ENCODE measurements at places on chromosomes 4 and X.

DNA sequence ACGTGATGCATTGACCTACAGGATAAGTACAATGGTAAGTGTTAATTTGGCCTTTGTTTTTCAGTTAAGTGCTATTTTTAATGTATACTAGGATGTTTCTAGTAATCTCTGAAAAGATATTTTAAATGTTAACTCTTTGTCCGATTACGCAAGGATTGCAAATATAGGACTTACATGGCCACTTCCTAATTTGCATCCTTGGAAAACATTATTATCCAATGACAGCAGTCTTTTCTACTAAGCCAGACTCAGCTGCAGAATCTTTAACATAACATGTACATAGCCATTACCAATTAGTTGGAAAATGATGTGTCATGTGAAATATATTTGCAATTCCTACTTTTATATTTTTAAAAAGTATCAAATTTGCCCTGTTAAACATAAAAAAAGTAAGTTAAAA is 124.7 kb downstream of the MID1 start:
- no peak for DNase-seq
- H3K27me3 ChIP-seq: no peaks in the 10 kb centered on the region
- H3K4me1 ChIP-seq: no peaks in the 10 kb centered on the region
- no peaks in the 10 kb centered on the region for H3K36me3 ChIP-seq
- H3K4me3 ChIP-seq: no peak overlapping the region

- H3K4me1 ChIP-seq: no peaks in the 10 kb centered on the region
- H3K4me3 ChIP-seq: no peak overlapping the region
- no peaks in the 10 kb centered on the region for H3K36me3 ChIP-seq
- no peaks in the 10 kb centered on the region for H3K27me3 ChIP-seq
- no peak overlapping the region for H3K27ac ChIP-seq
These were observed 1382.2 kb downstream of the PCDH18 start for GRCh38 chr4:136150046-136150445.

DNA sequence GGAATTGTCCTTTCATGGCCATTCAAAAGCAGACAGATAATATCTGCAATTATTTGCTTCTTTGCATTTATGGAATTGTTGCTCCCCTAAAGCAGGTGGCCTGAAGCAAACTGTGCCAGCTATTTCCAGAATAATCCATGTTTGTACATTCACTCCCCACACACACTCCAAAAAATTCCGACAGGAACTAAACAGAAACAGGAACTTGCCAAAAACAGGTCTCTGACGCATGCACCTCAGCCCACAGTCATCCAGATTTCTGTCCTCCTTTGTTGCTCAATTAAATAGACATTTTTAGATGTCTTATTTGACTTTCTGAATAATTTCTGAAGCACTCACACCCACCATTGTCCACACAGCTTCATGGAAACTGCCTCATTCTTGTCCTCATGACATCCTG is 71.5 kb upstream of the EDNRA start:
- no peaks in the 10 kb centered on the region for H3K36me3 ChIP-seq
- no peaks in the 10 kb centered on the region for H3K4me1 ChIP-seq
- H3K27me3 ChIP-seq: no peaks in the 10 kb centered on the region
- no peak overlapping the region for H3K27ac ChIP-seq
- no peak for DNase-seq

DNA sequence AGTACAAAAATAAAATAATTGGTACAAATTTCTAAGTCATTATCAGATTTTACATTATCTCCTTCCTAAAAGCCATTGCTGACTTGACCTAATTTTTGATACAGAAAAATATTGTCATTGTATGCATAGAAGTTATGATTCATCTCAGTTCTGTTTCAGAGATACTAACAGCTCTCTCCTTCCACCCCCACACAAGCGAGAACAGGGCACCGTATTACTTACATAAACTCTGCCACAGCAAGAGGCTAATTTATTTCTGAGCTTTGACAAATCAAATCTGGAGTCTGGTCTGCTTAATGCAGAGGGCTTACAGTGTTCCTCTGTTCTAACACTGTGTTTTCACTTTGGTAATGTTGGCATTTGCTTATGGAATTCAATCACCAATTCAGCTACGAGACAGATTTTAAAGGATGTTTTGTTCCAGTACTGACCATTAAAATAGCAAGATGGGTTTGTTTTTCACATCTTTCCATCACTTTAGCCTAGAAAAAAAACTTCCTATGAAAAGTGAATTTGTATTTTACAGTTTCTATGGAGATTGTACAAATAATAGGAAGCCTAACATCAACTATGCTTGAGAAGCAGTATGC is 181.8 kb downstream of the USP46 start:
- no peaks in the 10 kb centered on the region for H3K36me3 ChIP-seq
- DNase-seq: no peak
- H3K27me3 ChIP-seq: no peaks in the 10 kb centered on the region
- no peak overlapping the region for H3K4me3 ChIP-seq

GRCh38 chrX:17052793-17053192 is 106.3 kb downstream of the REPS2 start:
- no peak overlapping the region for H3K4me3 ChIP-seq
- H3K27me3 ChIP-seq: no peaks in the 10 kb centered on the region
- H3K27ac ChIP-seq: no peak overlapping the region

- H3K4me3 ChIP-seq: no peak overlapping the region
- H3K4me1 ChIP-seq: no peaks in the 10 kb centered on the region
- H3K27me3 ChIP-seq: peaks cover 62% of the 10 kb centered on the region
- H3K36me3 ChIP-seq: no peaks in the 10 kb centered on the region
These were observed 1.4 kb upstream of the C4orf50 start for GRCh38 chr4:6019316-6020263.

GRCh38 chr4:117334451-117335188 is 249.2 kb upstream of the TRAM1L1 start:
- no peaks in the 10 kb centered on the region for H3K4me1 ChIP-seq
- H3K4me3 ChIP-seq: no peak overlapping the region
- no peak for DNase-seq
- H3K27me3 ChIP-seq: no peaks in the 10 kb centered on the region

DNA sequence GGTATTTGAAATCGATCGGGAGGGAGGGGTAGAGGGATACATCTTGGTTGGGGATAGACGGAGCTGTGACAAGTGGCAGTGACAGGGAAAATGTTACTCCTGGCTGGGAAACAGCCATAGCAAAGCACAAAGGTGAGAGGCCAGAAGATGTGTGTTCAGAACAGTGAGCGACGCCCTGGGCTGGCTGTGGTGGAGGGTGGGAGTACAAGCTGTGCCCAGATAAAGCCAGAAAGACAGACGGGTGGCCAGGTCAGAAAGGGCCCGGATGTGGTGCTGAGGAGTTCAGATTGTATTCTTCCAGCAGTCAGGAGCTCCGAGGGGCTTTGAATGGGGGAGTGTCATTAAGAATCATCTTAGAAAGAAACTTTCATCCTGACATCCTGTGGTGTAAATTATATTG is 27.9 kb downstream of the CCDC149 start:
- H3K36me3 ChIP-seq: peaks cover 6% of the 10 kb centered on the region
- H3K4me3 ChIP-seq: no peak overlapping the region
- no peaks in the 10 kb centered on the region for H3K4me1 ChIP-seq
- no peak for DNase-seq
- H3K27me3 ChIP-seq: no peaks in the 10 kb centered on the region

GRCh38 chr4:67713529-67714247 is 12.7 kb upstream of the UBA6 start:
- H3K27me3 ChIP-seq: no peaks in the 10 kb centered on the region
- DNase-seq: no peak
- H3K36me3 ChIP-seq: no peaks in the 10 kb centered on the region
- H3K4me1 ChIP-seq: peaks cover 19% of the 10 kb centered on the region

DNA sequence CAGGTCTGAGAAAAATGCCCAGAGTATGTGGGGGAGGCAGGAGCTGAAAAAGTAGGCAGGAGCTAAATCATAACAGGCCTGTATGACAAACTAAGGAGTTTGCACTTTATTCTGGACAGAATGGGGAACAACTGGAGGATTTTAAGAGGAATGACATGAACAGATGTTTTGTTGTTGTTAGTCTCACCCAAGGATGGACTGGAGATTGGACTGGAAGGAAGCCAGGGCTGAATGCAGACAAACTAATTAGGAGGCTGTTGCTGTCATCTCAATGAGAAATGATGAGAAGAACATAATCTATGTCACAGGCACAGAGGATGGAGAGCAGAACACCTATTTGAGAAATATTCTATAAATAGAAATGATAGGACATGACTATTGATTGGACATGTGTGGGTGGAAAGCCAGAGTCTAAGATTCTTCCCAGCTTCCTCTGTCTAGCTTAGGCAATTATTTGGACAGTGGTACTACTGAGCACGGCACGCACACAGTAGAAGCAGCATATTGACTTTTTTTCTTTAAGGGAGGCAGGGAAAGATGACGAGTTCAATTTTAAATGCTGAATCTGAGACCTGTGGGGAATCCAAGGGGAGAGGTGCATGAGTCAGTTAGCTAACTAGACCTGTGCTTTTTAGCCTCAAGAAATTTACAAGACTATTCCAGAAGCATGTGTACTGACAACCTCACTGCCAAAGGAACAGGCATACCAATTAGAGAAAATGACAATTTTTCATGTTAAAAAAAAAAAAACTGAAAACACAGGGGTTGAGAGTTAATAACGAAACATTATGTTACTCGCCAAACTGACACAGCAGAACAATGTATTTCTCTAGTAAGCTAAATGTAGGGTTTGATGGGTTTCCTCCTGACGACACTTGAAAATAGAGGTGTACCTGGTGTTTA is 963 bp upstream of the USO1 start:
- no peak for DNase-seq
- H3K27me3 ChIP-seq: no peaks in the 10 kb centered on the region
- peak overlapping the region; percentile 93 for H3K4me3 ChIP-seq
- peaks cover 47% of the 10 kb centered on the region for H3K4me1 ChIP-seq

- H3K27ac ChIP-seq: no peak overlapping the region
- H3K4me3 ChIP-seq: no peak overlapping the region
- no peaks in the 10 kb centered on the region for H3K4me1 ChIP-seq
- no peak for DNase-seq
These were observed 182.5 kb upstream of the INTU start for GRCh38 chr4:127450276-127450675.

DNA sequence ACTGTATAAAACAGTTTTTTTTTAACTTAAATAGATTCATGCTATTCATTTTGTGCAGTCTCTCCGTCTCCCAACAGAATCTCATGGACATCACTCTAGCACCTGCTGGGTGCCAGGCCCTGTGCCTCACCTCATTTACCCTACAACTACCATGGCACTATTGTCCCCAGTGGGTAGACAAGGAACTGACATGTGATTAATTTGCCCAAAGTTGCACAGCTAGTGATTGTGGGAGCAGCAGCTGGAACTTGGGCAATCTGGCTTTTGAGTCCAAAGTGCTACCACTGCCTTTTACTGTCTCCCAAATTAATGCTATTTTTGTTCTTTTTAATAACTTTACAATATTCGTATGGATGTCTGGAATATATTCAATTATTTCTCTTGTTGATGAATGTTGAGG is 11.2 kb upstream of the PGRMC2 start:
- H3K27ac ChIP-seq: no peak overlapping the region
- no peaks in the 10 kb centered on the region for H3K36me3 ChIP-seq
- no peak overlapping the region for H3K4me3 ChIP-seq
- DNase-seq: no peak

- no peak overlapping the region for H3K4me3 ChIP-seq
- no peaks in the 10 kb centered on the region for H3K36me3 ChIP-seq
- DNase-seq: no peak
- no peaks in the 10 kb centered on the region for H3K27me3 ChIP-seq
- H3K27ac ChIP-seq: no peak overlapping the region
These were observed 991.4 kb downstream of the ARAP2 start for GRCh38 chr4:35252866-35253265.

DNA sequence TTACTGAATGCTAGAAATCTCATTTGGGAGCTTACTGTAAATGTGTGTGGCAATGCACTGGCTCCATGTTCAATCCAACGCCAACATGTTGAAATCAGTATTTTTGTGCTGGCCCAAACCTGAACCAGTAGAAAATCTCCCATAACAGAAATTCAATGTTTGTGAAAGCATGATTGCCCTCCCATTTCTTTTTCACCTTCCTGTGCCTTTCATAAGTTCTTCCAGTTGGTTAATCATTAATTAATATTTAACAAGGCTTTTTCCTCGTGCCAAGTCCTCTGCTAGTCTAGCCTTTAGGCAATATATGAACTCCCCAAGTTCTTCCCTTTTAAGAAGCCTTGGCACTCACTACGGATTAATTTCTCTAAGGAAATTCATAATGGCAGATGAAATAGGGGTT is 1.3 kb upstream of the PLS3 start:
- no peak for DNase-seq
- H3K27me3 ChIP-seq: no peaks in the 10 kb centered on the region
- no peak overlapping the region for H3K4me3 ChIP-seq
- no peaks in the 10 kb centered on the region for H3K36me3 ChIP-seq
- H3K27ac ChIP-seq: no peak overlapping the region
- H3K4me1 ChIP-seq: peaks cover 27% of the 10 kb centered on the region

DNA sequence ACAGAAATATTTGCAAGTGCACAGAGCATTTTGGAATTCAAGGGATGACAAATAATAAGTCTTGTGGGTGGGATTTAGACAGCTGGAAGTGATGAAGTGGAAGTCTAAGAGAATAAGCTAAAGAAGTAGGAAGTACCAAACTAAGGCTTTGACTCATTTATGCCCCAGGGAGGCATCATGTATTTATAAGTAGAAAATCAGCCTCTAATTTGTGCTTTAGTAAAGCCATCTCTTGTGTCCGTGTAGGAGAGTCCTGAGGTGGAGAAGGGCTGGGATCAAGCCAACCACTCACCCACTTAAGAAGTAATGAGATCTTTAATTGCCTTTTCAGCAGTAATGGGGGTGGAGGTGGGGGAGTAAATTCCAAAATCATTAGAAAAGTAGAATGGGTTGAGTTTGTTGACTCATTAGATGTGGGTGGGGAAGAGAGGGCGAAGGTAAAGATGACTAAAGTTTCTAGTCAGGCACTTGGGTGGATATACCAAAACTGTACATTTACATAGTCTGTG is 356.7 kb downstream of the STIM2 start:
- H3K4me3 ChIP-seq: no peak overlapping the region
- H3K27me3 ChIP-seq: no peaks in the 10 kb centered on the region
- no peak for DNase-seq
- no peak overlapping the region for H3K27ac ChIP-seq

DNA sequence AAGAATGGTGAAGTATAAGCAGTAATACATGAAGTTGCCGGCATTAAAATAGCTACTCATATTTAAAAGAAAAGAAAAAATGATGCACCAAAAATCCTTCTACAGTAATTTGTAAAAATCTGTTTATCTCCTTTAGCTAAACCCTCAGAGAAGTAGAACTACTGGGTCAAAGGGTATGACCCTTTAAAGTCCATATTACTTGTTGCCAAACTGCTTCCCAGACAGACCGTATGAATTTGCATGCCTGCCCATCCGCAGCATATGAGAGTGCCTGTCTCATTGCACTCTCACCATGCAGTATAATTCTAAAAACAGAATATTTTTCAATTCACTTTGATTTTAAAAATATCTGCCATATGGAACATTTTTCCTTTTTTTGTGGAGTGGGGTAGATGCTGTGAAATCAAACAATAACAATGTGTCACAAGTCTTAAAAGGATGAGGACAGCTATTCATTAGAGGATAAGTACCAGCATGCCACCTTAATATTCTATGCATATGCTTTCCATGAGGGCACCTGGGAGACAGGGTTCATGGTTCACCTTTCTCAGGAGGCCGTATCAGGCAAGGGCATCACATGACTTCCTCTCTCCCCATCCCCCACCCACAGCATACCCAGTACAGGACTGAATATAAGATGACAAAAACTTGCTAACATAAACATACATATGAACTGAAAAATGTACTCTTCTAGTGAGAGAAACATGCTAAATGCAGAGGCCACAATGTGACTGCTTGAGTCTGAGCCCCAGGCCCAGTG is 17.8 kb downstream of the ZDHHC9 start:
- no peaks in the 10 kb centered on the region for H3K4me1 ChIP-seq
- no peak overlapping the region for H3K4me3 ChIP-seq
- DNase-seq: no peak
- no peak overlapping the region for H3K27ac ChIP-seq

- H3K4me3 ChIP-seq: no peak overlapping the region
- no peaks in the 10 kb centered on the region for H3K36me3 ChIP-seq
- H3K4me1 ChIP-seq: no peaks in the 10 kb centered on the region
- DNase-seq: no peak
These were observed 126.2 kb upstream of the NDP start for GRCh38 chrX:44099366-44099765.
